ENCODE measurements at places on chromosomes 11 and 22.

DNA sequence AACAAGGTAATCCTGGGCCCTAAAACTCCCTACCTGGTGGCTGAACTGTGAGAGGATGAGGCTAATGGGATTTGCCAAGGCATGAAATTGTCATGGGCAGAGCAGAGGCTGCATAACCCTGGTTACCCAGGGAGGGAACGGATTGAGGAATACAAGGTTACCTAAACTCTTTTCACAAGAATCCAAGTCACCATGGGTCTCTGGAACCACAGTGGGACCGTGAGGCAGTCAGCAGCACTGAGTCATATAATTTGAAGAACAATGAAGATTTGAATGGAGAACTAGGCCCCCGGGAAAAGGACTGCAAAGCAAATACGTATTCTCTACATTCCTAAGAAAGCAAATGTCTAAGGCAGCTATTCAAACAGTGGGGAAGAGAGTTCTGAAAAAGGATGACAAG, 19.8 kb downstream of the CAT start:
- DNase-seq = no peak

DNA sequence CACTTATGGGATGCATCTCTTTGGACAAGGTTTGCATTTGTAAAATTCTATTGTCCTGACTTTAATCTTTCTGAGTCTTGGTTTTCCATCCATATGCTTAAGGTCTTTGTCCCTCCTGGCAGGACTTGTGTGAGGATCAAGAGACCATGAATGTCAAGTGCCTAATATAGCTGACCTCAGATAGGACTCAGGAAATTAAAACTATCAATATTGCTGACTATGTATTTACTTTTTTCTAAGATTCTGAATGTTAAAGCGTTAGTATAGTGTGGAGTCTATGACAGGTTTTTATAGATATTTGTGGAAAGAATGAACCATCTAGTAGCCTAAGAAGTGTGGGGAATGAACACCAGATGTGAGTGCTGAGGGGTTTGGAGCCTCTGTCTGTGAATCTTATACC, 637.8 kb downstream of the NTM start:
- no peak for DNase-seq

- DNase-seq = no peak
Measured at GRCh38 chr11:114079511-114080065, 20.1 kb downstream of the ZBTB16 start.

DNA sequence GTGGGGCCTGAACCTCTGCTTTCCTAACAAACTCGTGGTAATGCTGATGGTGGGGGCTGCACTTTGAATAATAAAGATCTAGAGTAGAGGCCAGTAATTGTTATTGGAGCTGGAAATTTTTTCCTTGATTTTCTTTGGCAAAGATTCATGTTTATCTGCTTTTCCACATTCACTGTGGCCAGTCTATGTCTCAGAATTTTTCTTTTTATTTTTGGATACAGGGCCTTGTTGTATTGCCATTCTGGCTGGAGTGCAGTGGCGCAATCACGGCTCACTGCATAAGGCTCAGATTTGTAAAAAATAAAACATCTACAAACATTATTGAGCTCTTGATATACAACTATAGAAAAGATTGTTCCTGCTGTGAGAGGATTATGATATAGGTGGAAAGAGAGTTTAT, 1.6 kb downstream of the TMEM135 start:
- DNase-seq = no peak

- DNase-seq = no peak
Measured at GRCh38 chr11:12411393-12411792, 34.0 kb downstream of the PARVA start.

DNA sequence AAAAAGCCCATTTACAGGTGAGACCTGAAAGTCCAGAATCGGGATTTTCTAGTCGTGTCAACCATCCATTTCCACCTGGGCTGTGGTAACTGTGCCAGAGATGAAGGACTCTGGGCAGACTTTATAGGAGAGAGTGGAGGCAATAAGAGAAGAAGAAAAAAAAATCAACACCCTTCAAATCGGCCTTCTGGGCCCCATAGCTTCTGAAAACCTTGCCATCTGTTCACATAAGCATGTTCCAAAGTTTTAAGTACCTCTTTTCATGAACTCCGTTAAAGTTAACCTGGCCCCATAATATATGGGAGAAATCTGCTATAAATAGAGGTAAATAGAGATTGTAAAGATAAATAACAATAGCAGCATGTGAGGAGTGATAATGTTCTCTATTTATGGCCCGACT, 470.5 kb downstream of the MIAT start:
- no peak for DNase-seq

DNA sequence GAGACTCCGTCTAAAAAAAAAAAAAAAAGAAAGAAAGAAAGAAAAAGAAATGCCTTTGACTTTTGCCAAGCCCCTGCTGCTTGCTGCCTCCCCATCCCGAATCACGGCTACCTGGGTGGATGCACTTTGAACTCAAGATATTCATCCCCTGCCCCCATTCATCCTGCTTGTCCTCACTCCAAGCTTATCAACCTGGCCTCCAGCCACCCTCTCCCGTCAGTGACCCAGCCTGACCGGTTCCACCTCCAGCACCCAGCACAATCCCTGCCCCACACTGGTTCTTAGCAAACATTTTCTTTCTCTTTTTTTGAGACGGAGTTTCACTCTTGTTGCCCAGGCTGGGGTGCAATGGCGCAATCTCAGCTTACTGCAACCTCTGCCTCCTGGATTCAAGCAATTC, 44.4 kb downstream of the CYTH4 start:
- DNase-seq = no peak

DNA sequence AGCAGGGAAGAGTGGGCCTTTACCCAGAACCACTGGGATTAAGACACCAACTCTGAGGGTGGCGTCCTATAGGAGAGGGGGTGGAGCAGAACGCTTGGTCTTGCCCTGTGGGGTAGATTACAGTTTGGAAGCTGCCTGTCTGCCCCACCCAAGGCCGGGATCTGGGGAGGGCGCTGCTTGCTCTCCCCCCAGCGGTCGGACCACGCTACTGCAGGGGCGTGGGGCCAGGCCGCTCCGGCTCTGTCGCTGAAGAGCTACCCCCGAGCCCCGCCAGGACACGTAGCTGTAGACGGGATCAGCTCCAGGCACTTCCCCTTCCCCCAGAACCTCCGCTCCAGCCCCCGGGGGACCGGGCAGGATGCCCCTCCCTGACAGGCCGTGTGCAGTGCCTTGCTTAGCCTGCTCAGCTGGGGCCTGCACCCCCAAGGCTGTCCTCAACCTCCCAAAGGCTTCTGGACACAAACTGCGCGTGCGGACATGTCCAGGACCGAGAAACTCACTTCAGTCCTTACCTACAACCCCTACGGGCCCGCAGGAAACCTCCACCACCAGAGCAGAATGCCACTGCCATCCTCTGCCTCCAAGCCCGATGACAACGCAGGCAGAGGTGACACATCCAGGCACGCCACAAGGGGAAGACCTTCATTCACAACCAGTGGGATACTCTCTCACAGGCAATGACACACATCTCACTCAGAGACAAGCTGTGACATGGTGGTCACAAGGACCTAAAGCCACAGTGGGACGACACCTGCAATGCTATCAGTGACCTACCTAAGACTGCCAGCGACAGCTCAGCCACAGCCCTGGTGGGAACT, 3.6 kb downstream of the AHNAK start:
- DNase-seq = peak; percentile 54

GRCh38 chr11:103529181-103529684, 420.0 kb downstream of the DYNC2H1 start:
- DNase-seq = no peak

GRCh38 chr11:116644201-116644940, 128.4 kb downstream of the BUD13 start:
- DNase-seq = no peak

- DNase-seq = no peak
Measured at GRCh38 chr11:68387840-68388239, 72.7 kb upstream of the PPP6R3 start.

DNA sequence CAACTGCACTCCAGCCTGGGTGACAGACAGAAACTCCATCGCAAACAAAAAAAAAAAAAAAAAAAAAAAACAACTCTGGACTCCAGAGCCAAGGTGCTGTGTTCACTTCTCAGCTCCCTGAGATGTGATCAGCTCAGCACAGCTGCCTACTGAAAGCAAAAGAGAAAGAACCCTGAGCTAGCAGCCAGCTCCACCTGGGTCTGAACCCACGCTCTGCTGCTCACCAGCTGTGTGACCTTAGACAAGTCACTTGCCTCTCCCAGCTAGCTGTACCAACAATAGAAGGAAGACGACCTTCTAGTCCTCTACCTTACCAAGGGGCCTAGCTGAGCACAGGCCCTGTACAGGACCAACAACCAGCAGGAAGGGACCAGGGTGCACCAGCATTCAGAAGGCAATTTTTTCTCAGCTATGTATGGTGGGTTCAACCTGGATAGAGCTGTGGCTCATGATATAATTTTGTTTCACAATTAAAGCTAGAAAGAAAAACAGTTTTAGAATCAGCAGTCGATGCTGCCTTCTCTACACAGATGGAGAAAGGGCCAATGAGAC, 3.8 kb downstream of the DGCR2 start:
- peak; percentile 23 for DNase-seq

DNA sequence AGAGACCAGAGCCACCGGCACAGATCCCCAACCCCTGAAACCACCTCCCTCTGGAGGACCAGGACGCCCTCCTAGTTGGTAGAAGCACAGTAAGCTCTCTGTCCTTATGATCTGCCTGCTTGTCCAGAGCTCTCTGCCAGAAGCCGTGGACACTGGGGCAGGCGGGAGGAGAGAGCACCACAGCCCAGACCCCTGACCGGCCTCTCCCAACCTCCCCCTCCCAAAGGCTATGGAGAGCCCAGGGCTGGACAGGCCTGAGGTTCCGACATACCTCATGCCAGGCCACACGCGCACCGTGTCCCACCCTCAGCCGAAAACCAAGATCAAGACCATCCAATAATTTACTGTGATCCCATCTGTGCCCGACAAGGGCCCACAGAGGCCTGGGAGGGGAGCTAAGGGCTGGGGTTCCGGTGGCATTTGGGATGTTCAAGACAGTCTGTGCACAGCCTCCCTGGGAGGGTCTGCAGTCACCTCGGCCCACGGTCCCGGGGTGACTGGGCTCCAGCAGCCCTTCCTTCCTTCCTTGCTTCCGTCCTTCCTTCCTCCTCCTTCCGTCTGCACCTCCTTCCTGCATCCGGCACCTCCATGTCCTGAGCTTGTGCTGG, 3.4 kb downstream of the HRAS start:
- DNase-seq = no peak
